ENCODE measurements at places on chromosomes 2 and 18. TPM values are rescaled to one million over a fixed set of nuclear protein-coding genes. Genes with fewer than 3 reads are reported as not detected.

GRCh38 chr2:128783896-128784295 is 465.2 kb upstream of the HS6ST1 start:
- no peak for DNase-seq

DNA sequence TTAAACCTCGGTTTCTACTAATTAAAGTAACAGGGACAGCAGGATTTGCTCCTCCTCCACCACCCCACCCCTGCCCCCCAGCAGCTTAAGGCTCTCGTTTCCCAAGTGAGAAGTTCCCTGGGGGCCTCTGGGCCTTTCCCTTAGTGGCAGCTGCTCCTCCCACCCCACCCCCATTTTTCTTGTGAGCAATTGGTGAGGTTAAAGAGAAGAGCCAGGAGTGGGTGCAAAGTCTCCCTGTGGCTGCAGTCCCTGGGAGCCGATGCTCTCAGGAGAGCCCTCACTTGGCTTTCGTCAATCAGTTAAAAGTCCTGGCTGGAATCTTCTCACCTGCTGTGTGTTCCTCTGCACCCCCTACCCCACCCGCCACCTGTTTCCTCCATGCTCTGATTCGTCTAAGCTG is 48.7 kb upstream of the AGAP1 start:
- no peak for DNase-seq

DNA sequence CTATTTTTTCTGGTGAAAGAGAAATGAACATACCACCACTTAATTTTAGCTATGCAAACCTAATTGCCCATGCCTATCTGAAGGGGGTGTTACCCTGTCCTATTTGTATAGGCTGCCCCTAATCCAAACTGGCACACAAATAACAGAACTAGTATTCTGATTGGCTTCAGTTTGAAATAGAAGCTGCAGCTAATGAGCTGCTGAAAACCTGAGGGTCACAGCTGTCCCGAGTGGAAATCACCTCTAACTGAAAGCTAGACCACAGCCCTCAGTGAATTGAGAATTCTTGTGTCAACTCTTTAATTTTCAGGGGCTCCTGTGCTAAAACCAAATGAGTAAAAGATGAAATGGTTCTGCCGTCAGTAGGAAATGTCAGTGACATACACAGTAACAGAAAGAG is 28.7 kb downstream of the CCDC141 start:
- DNase-seq = no peak

GRCh38 chr2:224666951-224667553 is 49.1 kb downstream of the CCDC195 start:
- DNase-seq = no peak

- DNase-seq = no peak
Observed at GRCh38 chr18:48607056-48607984, 68.5 kb downstream of the CTIF start.

GRCh38 chr2:121469356-121469755 is 61.3 kb upstream of the RNU4ATAC start:
- no peak for DNase-seq

GRCh38 chr2:134705861-134706586 is 12.8 kb downstream of the TMEM163 start:
- no peak for DNase-seq

DNA sequence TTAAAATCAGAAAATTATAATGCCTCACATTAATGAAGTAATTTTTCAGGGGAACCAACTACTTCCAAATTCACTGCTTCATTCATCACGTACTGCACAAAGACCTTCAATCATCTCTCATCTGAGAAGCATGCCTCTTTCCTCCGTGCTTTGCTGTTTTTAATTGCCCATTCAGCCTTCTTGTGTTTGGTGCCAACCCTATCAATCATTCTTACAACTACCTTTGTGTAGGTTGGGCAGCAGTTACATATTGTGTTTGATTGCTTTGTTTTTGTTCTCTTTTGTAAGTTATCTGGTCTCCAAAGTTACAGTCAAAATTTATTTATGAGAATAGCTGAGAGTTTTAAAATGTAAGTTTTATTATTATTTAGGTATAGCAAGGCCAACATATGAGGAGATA is 549.0 kb upstream of the SLC8A1 start:
- DNase-seq = no peak

UNC80 gene
- total RNA-seq = not detected

SULT6B1 gene
- total RNA-seq = not detected

GRCh38 chr2:233297076-233297475 is 10.5 kb upstream of the SAG start:
- DNase-seq = no peak

CHN1 gene
- 18.4 TPM for total RNA-seq
